ENCODE measurements at places on chromosomes 11 and 22.
A peak's percentile ranks its signal among the peaks of the same experiment; 100 is the strongest.

DNA sequence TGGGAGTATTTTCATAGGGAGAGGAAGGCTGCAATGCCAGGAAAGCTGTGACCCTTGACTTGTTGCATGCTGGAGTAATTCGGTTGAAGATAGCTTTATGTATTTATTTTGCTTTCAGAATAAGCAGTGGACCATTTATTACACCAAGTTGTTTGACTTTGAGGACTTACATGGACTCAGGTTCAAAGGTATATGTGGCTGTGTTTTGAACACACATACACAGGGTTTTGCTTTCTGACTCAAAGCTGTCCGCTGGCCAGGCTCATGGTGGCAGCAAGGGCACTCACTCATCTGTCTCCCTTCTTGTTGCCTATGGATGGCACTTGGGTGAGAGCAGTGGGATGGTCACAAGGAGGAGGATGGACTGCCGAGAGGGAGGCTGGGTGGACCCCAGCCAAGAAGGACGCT, 6.5 kb downstream of the TIMP3 start:
- no peak for DNase-seq

GRCh38 chr11:122337704-122338103, 221.7 kb upstream of the BLID start:
- DNase-seq: no peak

DNA sequence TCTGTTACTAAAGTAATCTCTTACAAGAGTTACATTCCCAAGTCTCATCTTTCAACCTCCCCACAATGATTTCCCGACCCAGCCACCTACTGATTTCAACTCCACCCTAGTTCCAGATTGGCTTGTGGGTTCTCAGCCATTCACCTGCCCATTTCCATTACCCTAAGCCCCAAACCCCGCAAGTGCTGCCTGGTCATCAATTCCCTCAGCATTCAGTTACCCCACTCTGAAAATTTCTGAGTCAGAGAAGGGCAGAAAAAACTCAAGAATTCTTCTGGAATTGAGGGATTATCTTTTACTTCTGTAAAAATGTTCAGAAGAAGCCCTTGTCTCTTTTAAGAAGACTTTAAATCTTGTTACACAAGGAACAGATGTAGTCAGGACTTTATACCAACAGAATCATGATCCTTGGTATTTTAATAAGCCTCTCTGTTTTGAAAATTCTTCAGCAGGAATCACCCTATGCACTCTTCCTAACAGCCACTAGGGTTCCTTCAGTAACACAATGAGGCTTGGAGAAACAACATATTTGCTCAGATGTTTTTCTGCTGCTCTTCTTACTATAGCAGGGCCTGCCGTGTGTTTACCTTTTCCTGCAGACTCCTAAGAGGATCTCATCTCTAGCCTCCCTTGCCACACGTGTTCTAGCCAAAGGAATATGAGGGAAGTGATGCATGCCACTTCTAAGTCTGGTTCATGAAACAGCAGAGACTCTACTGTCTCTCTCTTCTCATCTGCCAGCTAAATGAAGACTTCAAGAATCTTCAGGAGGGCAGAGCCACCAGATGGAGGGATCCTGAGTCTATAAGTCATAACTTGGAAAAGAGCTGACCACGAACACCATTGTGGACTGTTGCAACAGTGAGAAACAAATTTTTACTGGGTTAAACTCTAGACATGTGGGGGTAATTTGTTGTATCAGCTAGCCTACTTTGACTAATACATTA, 29.3 kb upstream of the PAMR1 start:
- no peak for DNase-seq

- DNase-seq: peak; percentile 30
These were observed 70.0 kb downstream of the MICAL3 start for GRCh38 chr22:17954200-17954859.

DNA sequence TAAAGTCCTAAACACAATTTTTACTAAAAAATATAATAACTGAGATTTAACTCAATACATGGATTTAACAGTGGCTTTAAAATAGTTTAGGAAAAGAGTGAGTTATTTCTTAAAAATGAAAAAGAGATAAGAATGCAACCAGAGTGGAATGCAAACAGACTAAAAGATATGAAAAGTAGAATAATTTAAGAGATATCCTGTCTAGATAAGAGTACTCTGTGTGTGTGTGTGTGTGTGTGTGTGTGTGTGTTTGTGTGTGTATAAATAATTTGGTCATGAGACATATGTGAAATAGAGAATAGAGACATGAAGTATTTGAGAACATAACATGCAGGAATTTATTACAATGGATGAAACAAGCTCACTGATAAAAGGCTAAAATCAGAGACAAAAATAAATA, 986.9 kb upstream of the CHORDC1 start:
- DNase-seq: no peak

DNA sequence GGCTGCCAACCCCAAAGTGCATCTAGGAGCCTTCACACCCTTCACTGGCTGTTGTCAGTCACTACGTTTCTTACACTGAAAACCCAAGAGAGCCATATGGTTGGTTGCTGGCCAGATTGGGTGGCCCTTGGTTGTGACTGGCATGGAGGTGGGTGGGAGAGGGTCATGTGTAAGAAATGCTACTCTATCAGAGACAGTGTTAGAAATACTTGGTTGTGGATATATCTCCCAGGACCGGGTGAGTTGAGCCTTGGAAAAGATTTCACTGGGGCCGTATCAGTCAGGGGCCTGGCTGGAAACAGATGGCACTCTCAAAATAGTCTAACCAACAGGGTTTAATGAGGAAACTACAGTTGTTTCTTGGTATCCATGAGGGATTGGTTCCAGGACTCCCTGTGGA, 15.2 kb downstream of the ENDOD1 start:
- no peak for DNase-seq

DNA sequence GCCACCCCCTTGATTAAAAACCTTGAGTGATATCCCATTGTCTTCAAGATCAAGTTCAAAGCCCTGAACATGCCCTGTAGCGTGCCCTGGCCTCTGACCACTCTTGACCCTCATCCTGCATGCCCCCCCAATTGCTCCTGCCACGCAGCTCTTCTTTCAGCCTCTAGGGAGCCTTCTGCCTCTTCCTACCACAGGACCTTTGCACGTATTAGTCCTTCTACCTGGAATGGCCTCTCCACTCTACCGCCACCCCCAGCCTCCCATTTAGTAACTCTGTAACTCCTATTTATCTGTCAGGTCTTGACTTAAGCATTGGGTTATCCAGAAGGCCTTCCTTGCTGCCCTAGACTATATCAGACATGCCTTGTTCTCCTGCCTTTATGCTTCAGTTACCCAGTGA, 203.6 kb downstream of the TRIM29 start:
- DNase-seq: no peak

DNA sequence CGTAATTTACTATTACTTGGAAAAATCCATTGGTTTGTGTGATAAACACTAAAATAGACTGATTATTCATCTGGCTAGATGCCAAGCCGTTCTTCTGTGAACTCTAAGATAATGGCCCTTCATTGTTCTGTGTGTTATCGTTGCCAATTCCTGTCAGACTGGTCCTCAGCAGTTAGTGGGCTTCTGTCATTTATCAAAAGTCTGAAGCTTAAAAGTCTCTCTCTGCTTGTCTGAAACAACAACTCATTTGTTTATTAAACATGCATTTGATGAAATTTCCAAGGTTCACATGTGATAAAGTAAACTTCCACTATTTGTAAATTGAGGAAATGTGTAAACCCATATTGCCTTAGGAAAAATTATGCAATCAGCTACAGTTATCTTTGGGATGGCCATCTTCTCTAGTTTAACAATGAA, 21.1 kb upstream of the RDX start:
- DNase-seq: no peak

DNA sequence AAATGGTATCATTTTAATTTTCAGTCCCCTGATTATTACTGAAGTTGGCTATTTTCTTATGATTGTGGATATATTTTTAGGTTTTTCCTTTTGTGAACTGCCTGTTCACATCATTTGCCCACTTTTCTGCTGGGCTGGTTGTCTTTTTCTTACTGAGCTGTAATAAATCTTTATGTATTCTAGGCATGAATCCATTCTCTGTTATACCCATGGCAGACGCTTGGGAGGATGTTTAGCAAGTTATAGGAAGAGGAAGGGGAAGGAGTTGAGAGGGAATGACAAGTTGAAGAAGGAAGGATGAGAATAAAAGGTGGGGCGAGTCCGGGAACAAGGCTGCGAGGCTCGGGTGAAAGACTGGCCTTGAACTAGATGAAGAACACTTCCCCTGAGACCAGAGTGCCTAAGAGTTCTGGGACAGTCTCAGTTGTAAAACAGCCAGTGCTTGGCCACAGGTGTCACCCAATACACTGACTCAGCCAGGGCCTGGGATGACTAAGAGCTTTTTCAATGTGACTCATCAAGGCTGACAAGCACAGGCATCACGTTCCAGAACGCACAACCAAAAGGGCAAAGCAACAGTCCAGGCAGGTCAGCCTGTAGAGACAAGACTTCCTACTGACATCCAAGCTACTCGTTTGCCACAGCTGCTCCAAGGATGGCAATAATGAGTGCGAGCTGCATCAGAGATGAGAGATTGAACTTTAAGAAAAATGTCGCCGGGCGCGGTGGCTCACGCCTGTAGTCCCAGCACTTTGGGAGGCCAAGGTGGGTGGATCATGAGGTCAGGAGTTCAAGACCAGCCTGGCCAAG, 35.2 kb downstream of the LRFN4 start:
- peak; percentile 59 for DNase-seq

GRCh38 chr22:33922349-33922681, 2.0 kb upstream of the LARGE1 start:
- DNase-seq: no peak

DNA sequence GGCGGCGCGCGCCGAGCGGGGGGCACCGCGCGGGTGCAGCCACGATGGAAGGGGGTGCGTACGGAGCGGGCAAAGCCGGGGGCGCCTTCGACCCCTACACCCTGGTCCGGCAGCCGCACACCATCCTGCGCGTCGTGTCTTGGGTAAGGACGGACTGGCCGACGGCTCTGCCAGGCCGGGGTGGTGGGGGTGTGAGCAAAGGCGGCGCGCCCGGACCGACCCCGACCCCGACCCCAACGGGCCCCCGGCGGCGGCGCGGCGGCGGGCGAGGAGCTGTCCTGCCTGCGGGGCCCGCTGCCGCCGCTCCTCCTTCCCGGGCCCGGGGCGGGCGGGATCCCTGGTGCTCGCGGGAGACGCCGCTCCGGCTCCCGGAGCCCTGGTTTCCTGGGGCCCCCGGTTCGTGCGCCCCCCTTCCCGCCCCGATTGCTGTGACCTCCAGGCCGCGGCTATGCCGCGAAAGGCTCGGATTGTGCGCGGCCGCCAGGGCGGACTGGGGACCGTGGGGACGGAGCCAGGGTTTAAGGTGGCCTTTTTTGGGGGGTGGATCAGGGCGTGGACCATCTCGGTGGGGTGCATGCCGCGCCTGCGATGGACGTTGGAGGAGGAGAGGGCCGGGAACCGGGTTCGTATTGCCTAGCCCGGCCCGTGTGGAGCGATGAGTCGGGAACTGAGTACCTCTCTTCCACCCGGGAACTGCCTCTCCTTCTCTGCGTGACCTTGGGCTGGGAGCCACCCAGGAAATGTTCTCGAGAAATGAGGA, at the start of gene SYNGR1:
Gene SYNGR1, plus strand, starts transcription at position 25 of the 760 bp plus-strand sequence. Its CDS starts 20 bp downstream, at position 45.
- no peak for DNase-seq

- DNase-seq: no peak
These were observed 2.8 kb downstream of the KCTD14 start for GRCh38 chr11:78020246-78020645.

- DNase-seq: no peak
These were observed 63.7 kb downstream of the COPB1 start for GRCh38 chr11:14435717-14436512.

DNA sequence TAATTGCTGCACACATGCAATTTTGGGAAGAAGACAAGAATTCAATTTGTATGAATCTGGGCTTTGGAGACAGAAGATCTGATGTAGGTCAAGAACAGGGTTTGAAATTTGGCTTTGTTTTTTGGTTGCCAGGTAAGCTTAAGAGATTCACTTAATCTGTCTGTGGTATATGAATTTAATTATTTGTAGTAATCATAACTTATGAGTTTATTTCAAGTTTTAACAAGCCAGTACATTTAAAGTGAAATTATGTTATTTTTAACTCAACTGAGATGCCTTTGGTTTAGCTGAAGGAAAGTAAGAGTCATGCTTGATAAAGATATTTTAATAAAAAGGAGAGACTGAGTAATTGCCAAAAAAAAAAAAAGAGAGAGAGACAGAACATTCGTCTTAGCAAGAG, 384.1 kb downstream of the LUZP2 start:
- DNase-seq: no peak

DNA sequence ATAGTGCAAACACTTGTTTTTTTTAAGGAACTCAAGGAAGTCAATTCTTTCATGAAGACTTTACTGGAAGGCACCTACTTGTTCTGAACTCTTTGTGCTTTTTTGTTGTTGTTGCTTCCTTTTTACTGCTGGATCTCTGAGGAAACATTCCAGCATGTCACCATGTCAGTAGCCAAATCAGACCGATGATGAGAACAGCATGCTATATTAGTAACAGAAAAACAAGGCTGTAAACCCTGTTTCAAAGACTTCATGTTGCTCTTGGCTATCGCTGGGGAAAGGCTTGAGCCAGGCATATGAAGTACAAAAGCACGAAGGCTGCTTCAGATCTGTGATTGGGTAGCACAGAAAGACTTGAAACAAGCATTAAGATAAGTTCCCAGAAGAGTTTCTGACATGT, 125.6 kb upstream of the SLC5A12 start:
- peak; percentile 83 for DNase-seq

DNA sequence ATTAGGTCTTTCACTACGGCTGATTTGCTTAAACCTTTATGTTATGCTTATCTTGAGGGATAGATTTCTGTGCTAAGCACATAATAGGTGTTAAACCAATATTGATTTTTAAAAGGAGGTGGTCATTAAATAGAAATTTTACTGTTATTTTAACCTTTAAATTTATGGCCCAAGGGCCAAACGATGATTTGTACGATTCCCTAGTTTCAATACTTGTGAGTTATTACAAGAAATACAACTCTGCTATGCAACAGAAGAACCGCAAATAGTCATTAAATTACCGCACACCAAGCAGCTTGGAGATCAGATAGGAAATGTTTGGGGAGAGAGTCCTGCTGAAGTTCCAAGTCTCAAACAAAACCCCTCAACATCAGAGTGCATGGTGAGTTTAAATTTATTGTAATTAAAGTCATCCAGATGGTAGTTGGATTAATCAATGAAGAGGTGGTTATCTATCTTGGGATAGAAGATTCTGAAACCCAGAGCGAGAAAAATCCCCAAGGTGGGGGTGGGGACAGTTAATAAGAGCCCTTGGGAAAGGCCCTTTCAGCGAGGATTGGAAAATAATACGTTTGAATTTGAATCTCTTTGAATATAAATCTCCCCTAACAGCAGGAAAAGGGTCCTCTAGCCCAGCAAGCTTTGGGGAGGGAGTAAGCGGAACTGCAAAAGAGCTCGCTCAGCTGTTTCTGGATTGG, 805 bp upstream of the QSER1 start:
- no peak for DNase-seq

DNA sequence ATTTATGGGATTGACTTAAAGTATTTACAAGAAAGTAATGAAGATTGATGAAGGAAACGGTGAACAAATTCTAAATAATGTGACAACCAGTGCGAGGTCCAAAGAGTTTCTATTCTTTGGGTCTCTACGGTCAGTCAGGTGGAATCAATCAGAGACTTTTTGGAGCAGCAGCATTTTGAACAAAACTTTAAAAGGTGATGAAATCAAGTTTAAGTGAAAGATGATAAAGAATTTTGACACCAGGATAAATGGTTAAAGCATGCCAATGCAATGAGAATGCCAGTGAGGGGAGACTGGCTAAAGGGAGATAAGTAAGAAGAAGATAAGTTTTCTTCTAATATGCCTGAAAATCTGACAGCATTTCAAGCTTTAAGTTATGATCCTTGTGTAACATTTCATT, 67.9 kb downstream of the DCUN1D5 start:
- DNase-seq: no peak

- DNase-seq: no peak
These were observed 327.8 kb downstream of the MIAT start for GRCh38 chr22:26985206-26985605.

All from LNCaP clone FGC (cell line).